Osteocyte (in vitro differentiated cells): ENCODE measurements at places on chromosomes 6 and 20.

GRCh38 chr20:1414982-1415381 is 22.1 kb upstream of the FKBP1A start:
- no peak for DNase-seq

DNA sequence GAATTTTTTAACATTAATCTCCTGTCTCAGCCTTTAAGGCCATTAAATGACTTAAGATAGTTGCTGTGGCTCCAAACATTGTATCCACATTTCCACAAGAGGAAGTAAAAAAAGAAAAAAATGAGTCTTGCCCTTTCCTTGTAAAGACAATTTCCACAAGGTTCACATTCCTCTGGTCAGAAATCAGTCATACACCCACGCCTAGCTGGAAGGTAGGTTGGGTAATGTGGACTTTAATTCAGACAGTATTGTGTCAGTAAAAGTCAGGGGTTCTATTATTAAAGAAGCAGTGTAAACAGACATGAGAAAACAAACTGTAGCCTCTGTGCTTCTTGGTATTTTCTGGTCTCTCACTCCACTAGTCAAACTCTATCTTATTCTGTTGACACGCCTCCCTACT is 682.0 kb downstream of the GRIK2 start:
- no peak for DNase-seq

GRCh38 chr6:166262743-166263515 is 45.3 kb downstream of the PRR18 start:
- DNase-seq: peak; percentile 74

- DNase-seq: no peak
Observed at GRCh38 chr6:41638002-41638934, at the start of gene MDFI. TSS of gene MDFI (plus strand) at chr6:41638468. CDS start at chr6:41638750, 282 bp downstream.

- DNase-seq: no peak
Observed at GRCh38 chr20:11047559-11047958, 373.8 kb upstream of the JAG1 start.

DNA sequence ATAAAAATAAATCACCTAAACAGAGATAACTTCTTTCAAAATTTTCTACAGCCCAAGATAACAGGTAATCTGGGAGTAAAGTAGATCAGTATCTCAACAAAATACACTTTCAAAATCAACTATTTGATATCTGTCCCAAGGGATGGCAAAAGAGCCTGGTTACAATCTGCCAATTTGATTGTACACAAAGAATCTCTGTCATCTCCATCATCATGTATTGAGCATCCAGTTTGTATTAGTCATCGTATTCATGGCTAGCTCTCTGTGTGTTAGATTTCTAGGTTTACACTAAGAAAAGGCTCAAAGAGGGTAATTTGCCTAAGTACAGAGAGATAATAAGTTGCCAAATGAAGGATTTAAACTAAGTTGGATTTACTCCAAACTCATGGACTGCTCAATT is 329.0 kb upstream of the NRSN1 start:
- no peak for DNase-seq

DNA sequence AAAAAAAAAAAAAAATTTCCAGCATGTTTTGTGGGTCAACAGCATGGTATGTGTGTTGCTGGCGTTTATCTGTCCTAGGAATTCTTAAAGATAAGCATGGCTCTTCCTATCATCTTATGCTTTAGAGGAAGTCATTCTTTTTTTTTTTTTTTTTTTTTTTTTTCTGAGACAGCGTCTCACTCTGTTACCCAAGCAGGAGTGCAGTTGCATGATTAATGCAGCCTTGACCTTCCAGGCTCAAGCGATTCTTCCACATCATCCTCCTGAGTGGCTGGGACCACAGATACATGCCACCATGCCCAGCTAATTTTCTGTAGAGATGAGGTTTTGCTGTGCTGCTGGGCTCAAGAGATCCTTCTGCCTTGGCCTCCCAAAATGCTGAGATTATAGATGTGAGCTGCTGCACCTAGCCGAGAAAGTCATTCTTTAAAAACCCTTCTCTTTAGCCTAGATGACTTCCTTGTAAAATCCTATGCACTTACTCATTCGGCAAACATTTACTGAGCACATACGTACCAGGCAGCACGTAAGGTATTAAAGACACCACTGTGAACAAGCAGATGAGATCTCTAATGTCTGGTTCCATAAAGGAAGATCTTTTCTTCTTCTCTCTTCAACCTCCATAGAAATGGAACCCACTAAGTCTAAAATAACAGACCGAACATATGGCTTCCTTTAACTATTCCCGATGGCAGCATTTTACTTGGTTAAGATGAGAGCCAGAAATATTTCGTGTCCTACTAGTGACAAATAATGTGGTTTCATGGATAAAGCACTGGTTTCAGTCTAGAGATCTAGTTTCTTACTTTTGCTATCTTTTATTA is 122.4 kb downstream of the RIN2 start:
- DNase-seq: no peak

- DNase-seq: no peak
Observed at GRCh38 chr20:11204926-11205768, 531.3 kb upstream of the JAG1 start.

DNA sequence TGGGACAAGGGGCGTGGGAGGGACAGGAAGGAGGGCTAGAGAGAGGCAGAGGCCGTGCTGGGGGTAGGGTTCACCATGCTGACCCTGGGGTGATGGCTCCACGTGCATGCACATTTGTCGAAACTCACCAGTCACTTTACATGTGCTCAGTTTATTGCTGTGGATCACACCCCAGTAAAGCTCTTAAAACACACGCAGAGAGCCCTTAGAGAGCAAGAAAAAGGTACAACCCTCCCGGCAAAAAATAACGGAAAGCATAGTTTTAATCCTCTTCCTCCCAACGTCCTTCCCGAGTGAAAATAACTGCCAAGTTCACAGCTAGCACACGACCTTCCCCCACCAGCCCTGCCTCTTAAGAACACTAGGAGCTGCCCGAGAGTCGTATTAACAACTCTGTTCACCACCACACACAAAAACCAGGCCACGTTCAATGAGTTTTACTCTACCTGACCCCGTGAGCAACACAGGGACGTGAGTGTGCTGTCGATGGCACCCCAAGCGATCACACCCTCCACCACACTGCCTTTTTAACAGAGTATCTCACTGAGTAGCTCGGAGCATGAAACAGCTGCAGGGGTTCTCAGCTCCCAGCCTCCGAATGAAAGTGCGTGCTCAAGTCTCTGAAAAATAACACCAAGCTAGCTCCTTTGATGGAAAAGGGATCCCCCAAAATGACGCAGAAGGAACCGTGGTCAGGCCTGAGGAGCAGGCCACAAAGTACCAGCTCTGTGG is 39.7 kb downstream of the TAF4 start:
- no peak for DNase-seq
